ENCODE measurements at places on chromosomes 3 and 15.

- no peak for DNase-seq
Measured at GRCh38 chr3:71087143-71088018, 496.1 kb downstream of the FOXP1 start.

GRCh38 chr3:79018265-79018664 is 749.5 kb downstream of the ROBO1 start:
- no peak for DNase-seq

- DNase-seq: no peak
Measured at GRCh38 chr3:144105542-144105941, 133.9 kb downstream of the DIPK2A start.

DNA sequence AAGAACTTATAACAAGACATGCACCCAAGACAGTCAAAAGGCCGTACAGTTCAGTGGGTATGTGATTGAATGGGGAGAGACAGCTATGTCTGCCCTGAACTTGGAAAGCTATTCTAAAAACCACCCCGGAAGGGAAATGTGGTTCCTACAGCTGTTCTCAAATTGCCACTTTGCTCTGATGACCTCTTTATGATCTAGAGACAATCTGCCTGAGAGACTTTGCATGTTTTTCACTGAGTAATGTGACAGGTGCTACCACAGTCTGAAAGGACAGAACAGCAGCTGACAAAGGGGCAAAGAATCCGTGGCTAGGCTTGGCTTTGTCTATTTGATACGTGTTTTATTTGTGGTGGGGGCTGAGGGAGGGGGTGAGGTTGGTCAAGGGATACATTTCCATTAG is 148.3 kb upstream of the NPHP3 start:
- DNase-seq: no peak

DNA sequence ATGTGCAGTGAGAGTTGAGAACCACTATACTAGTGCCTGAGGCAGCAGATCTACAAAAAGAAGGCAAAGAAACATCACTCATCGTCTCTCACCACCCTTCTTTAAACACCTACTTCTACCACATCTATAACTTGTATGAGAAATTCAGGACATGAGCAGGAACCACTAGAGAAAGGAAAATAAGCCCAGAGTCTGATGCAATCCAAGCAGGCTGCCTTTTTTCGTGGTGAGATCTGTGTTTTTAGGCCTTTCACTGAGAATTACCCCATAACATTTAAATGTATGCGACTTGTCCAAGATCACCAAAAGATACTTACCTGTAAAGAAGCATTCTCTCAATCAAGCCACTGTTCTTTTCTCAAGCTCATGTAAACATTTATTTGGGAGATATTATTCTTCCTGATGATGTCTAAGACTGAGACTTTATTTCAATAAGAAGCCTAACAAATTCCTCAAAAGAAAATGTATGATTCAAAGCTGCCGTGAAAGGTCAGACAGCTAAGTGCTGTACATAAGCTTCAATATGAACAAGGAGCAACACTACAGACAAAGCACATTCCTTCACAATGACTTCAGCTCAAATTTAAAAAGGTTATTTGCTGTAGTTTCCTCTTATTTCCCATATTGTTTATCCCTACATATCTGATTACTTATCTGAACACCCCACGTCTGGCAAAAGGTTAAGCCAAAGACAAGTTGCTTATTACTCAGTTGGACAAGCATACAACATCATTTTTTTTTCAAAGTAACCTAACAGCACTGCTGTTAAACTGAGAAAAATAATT is 16.5 kb downstream of the SPICE1 start:
- no peak for DNase-seq

DNA sequence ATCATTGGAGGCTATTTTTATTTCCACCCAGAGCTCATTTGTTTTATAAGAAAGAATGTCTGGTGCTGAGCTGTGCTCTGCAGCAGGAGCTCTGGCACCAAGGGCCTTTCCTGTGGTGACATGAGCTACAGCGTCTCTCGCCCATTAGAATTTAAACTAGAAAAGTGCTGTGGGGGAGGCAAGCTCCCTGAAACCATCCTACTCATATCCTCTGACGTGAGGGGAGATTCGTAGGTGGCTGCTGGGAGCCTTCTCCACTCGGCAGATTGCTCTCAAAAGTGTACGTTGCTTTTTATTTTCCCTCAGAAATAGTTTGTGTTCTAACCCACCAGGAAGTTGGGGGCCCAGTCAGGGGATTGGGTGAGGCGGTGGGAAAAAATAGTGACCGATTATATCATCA is 76.3 kb upstream of the ARHGEF3 start:
- DNase-seq: no peak

GRCh38 chr3:188929137-188929536 is 242.6 kb upstream of the TPRG1 start:
- no peak for DNase-seq

- DNase-seq: no peak
Measured at GRCh38 chr15:25410649-25411048, 28.2 kb downstream of the UBE3A start.

GRCh38 chr3:135106445-135106844 is 311.4 kb downstream of the EPHB1 start:
- no peak for DNase-seq

GRCh38 chr3:55122312-55122711 is 194.5 kb upstream of the LRTM1 start:
- DNase-seq: no peak

GRCh38 chr3:129599073-129599472 is 7.4 kb downstream of the PLXND1 start:
- DNase-seq: no peak

DNA sequence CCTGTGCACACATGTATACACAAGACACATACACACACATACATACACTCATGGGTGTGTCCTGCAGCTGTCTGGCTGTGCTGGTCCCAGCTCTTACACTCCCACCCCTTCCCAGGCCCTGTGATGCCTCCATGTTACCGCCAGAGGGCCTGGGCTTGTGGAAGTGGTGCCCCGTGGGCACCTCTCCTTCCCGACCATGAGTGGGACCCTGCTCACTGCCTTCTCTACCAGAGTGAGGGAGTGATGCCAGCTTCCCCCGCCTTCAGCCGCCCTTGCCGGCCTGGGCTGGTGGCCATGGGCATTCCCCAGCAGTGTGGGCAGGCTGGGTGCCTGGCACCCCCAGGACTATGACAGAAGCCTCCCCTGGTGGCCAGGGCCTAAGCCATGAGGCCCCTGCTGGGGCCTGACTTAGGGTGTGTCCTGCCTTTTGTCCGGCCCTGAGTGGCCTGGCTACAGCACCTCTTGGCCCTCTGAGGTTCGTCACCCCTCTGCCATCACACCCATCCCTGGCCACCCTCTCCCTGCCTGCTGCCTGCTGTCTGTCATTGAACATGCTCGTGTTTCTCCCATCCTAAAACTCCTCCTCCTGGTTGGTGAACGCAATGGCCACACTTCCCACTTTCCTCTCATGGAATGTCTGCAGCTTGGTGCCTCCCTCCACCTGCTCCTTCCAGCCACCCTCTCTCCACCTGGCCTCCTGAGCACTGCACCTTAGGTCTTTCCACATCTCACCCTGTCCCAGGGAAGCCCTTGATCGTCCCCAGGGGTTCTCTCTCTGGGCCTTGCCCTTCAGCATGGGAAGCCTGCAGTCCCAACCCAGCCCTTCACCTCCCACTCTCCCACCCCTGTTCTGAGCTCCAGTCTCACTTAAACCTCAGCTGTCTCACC is 14.6 kb downstream of the HDAC11 start:
- peak; percentile 28 for DNase-seq

DNA sequence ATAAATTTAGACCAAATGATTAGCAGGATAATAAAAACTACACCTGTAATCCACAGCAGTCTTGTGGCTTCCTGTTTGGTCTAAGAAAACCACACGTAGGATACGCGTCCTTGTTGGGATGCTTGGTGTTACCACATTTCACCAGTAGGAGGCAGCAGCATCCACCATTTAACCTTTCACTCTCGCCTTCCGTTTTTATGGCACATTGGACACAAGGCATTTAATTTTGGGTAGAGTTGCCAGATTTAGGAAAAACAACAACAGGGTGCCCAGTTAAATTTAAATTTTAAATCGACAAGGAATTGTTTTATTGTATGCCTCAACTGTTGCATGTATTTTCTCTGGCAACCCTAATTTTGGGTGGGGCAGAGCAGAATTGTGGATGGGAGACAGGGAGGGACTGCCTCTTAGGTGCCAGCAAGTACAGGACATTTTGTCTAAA is 6.3 kb downstream of the LRRC31 start:
- DNase-seq: peak; percentile 45

GRCh38 chr3:31092748-31093589 is 198.5 kb upstream of the GADL1 start:
- DNase-seq: no peak

GRCh38 chr3:122784436-122784835 is 9.2 kb downstream of the HSPBAP1 start:
- no peak for DNase-seq

GRCh38 chr15:52352086-52352485 is 56.5 kb upstream of the MYO5C start:
- DNase-seq: no peak

GRCh38 chr15:88792342-88793282 is 10.6 kb upstream of the ACAN start:
- DNase-seq: no peak

DNA sequence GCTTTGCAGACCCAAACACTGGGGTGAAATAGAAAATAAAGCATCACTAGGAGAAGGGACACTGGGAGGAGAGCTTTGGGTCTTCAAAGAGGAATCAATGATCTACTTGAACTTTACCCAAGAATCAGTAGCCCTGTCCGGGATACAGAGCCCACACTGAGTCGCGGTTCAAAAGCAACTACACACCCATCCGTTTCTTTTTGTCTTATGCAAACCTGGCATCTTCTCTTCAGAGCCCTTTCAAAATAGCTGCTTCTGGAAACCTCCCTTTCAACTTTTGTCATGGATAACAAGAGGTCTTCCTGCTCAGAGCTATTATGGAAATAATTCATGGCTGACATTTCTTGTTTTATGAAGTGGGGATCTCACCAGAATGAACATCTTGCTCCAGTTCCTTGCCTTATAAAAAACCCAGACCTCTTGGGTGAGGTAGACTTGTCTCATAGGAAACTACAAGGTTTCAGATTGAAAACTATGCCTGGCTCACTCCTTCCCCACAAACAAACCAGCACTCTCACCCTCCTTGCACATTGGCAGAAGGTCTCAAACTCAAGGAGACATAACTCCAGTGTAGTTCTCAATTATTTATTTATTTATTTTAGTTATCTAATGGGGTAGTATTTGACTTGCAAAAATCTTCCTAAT is 115.1 kb upstream of the ARHGEF3 start:
- DNase-seq: no peak

DNA sequence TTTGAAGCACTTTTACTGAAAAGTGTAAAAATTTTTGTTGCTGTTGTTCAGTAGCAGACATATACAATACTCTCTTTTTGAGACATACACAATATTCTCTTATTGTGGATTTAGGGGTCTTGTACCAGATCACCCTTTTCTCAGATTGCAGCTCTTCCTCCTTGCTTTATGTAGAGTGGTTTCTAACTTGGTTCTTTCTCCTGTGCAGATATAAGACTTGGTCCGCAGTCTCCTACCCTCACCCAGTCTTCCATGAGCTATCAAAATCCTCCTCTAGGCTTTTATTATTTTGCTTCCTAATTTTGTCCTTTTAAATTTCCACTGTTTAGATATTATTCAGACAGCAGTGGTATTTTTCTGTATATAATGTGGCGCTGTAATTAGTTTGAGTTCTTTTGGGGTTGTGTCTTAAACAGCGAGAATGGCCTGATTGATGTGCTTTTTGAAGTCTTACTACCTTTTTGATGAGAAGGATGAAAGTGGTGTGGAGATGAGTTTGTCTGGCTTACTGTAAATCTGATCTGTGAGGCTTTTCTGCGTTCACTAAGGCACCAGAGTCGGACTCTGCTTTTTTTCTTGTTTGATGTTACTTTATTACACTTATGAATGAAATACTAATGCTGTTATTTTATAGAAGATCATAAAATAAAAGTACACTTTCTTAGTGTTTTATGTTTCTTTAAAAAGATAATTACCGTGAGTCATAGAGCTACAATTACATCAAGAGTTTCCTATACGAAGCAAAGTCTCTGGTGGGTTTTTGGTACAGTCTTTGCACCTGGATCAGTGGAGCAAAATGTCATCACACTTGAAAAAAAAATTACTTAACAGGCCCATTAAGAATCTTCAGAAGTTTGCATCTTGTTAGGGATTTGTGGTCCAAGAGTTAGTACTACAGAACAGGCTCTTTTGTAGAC is 27.8 kb downstream of the FNDC3B start:
- DNase-seq: no peak

- DNase-seq: no peak
Measured at GRCh38 chr15:91609966-91610365, 243.5 kb upstream of the SLCO3A1 start.

DNA sequence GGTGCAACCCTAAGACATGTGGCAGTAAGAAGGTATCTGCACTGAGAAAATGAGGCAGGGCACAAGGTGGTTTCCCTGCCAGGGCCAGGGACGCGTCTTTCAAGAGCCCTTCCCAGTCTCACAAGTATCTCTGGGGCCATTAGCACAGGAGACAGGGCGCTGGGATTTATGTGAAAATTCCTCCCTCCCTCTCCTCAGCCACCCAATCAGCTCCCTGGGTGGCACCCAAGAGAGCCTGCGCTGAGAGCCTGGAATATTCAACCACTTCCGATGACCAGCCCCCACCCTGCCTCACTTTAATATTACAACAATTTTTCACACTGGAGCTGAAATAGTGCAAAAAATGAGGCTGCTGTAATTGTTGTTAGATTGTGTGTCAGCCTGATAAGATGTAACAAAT is 26.1 kb downstream of the SEC61A1 start:
- DNase-seq: no peak

DNA sequence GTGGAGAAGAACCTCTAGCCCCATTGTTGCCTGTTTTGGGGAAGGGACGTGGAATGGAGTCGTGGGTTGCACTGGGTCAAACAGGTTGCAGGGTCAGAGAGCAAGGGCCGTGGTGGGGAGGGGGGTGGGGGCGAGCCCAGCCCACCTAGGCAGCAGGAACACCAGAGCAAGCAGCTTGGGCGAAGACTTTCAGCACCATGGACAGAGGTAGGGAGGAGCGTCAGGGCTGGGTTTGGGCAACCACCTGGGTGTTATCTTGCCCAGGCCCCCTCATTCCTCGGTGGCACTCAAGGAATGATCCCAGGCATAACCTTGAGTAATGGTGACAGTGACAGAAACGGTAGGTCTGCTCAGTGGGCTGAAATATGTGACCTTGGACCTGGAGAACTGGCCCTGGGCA is 45.9 kb upstream of the TMEM115 start:
- DNase-seq: no peak

DNA sequence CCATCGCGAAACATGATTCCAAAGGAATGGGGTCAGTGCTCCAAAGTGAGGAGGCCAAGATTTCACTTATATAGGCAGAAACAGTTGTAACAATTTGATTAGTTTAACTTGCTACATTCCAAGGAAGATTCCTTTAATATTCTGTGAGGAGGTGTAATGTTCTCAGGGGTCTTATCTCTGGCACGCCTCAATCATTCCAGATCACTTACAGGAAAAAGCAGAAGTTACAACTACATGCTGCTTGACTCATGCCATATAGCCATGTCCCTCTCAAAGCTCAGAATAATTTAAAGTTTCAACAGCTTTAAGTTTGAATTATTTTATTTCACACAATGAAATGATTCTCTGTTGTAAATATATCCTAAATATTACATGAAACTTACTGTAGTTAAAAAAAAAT is 3.5 kb upstream of the FYTTD1 start:
- no peak for DNase-seq

GRCh38 chr3:177229791-177230190 is 32.5 kb upstream of the TBL1XR1 start:
- DNase-seq: no peak

GRCh38 chr3:81823882-81824395 is 62.5 kb upstream of the GBE1 start:
- DNase-seq: no peak

Data from heart left ventricle (tissue), 16 donors.